ENCODE measurements at places on chromosomes 16 and 17.

DNA sequence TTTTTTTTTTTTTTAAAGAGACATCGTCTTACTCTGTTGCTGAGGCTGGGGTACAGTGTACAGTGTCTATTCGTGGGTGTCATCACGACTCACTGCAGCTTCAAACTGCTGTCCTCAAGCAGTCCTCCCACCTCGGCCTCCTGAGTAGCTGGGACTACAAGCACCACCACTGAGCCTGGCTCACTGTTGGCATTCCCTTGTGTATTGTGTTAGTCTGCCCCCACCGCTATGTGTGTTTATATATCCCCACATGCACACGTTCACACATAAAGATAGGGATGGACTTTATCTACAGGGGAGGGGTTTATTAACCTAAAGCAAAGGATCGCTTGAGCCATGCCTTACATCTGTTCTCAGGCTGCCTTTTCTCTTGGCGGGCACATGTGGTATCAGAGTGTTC, 63.8 kb downstream of the SEC14L1 start:
- no peak for DNase-seq

- no peak for DNase-seq
These were observed 36.6 kb upstream of the CHMP6 start for GRCh38 chr17:80955078-80955477.

DNA sequence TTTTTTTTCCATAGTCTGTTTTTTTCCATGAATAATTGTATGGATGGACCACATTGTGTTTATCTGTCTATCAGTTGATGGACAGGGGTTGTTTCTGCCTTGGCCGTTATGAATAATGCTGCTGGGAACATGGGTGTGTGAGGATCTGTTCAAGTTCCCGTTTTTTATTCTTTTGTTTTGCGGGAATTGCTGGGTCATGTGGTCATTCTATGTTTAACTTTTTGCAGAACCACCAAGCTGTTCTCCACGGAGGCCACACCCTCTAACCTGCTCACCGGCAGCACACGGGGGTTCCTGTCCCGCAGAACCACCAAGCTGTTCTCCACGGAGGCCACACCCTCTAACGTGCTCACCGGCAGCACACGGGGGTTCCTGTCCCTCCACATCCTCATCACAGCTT, 5.9 kb upstream of the MSLN start:
- no peak for DNase-seq

GRCh38 chr16:57761957-57762356, 26.4 kb downstream of the KATNB1 start:
- DNase-seq: no peak

GRCh38 chr16:48583075-48584065, 26.6 kb downstream of the N4BP1 start:
- no peak for DNase-seq

- peak; percentile 40 for DNase-seq
These were observed 48.0 kb upstream of the CDYL2 start for GRCh38 chr16:80852261-80852872.

GRCh38 chr16:49782405-49782804, 73.5 kb downstream of the ZNF423 start:
- no peak for DNase-seq

- DNase-seq: peak; percentile 93
These were observed 5.3 kb upstream of the DDX52 start for GRCh38 chr17:37648555-37648954.

DNA sequence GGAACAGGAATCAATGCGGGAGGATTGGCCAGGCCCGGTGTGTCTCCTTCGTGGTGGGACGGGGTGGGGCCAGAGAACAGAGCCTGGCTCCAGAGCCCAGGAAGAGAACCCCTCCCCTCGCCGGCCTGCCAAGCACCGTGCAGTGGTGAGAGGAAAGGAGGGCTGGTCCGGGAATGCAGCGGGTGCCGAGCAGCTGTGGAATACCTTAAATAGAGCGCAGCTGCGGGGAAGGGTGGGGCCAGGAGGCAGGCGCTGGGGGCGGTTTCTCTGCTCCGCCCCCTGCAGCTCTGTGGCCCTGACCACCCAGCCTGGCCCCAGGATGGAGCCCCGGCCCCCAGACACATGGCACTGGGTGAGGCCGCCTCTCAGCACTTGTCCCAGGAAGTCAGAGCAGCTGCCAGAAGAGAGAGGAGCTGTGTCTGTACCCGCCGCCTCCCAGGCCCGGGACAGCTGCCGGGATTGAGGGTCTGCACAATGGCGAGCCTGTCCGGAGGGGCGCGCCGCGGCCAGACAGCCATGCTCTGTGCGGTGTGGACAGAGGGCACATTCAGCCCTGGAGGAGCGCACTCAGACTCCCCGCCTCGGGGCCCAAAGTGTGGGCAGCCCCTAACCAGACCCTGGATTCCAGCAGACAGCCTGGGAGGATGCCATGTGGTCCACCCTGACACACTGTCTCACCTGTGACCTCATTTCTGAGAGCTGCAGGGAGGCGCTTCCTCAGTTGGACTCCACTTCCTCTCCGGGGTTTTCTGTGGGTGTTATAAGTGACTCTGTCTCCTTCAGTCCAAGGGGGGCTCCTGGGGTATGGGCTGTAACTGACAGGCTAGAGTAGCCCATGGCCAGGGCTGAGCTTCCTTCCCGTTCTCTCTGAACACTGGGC, 268.8 kb downstream of the SEC14L1 start:
- DNase-seq: no peak

GRCh38 chr16:77422196-77422784, 12.5 kb downstream of the ADAMTS18 start:
- no peak for DNase-seq

DNA sequence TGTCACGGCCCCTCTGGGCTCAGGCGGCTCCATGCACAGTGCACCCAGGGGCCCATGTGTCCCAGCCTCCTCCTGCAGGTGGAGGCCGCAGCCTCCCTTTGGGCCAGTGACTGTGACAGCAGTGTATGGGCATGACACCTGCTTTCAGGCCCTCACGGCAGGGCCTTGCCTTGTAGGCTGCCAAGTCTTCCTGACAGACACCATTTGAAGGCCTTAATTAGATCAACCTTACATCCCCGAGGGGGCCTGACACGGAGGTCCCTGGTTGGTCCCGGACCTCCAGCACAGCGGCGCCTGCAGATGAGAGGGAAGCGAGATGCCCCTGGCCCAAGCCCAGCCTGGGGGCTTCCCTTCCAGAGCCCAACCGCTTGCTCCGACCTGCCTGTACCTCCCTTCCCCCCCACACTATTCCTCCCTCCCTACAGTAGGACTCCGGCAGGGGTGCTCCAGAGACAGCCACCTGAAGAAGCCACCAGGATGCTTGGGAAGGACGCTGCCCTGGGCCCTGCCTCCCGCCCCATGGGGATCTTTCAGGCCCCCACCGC, 31.9 kb downstream of the BAIAP2 start:
- no peak for DNase-seq

GRCh38 chr16:71540-72401, 660 bp downstream of the RHBDF1 start:
- no peak for DNase-seq

GRCh38 chr16:54027062-54027461, 259.5 kb downstream of the IRX3 start:
- DNase-seq: no peak

DNA sequence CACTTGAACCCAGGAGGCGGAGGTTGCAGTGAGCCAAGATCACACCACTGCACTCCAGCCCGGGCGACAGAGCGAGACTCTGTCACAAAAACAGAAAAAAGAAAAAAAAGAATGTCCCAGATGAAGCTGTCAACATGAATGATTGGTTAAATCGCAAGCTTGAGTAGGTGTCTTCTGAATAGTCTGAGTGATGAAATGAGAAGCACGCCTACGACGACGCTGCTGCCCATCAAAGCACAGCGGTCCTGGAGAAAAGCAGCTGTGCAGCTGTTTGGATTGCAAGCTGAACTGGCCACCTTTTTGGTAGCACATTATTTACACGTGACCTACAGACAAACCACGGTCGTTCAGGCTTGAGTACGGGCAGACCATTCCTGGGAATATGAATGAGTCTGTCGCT, 12.5 kb downstream of the ADCY9 start:
- DNase-seq: no peak

DNA sequence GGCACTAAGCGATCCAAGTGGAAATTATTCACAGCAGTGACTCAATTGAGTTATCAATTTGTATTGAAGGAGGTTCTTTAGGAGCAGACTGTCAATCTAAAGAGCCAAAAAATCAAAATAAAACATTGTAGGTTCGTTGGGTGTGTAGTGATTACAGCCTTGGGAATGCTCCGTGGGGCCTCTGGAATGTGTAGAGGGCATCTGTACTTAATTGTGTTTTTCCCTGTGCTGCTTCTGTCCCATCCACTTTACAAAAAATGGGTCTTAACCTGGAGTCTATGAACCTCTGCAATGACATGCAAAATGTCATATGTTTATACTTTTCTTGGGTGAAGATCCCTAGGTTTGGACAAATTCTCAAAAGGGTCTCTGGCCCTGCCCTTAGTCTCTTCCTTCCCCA, 215.1 kb downstream of the CCDC182 start:
- no peak for DNase-seq

DNA sequence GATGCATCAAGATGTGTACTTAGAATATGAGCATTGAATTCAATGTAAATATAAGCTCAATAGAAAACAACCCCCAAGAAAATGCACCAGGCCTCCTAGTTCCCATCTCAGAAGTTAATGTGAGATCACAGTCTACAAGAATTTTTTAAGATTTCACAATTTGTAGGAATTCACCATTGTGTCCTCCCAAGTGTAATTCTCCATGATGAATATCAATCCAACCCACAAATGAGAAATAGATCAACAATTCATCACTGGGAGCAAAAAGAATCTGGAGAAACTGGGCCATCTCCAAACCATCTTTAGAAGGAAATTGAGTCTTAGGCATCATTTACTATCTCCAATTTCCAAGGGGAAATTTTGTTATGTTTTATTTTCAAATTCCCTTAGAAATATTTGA, 310.5 kb upstream of the GOT2 start:
- no peak for DNase-seq

DNA sequence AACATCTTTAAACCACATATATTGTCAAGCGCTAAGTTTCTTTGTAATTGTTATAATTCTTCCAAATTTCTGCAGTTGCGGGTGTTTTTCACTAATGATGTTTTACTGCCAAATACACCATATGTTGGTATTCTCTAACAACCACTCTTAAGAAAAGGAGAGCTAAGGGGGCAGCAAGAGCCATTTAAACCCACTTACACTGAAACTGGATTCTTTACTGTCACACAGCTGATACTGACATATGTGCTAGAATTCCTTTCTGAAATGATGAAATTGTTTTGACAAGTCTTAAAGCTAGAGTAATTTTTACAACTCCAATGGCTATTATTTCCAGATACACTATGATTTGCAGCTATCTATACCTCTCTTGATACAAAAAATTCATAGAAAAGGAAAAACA, 483.1 kb downstream of the CDH11 start:
- DNase-seq: no peak

- DNase-seq: no peak
These were observed 3.4 kb upstream of the PDZD9 start for GRCh38 chr16:22004341-22004740.

DNA sequence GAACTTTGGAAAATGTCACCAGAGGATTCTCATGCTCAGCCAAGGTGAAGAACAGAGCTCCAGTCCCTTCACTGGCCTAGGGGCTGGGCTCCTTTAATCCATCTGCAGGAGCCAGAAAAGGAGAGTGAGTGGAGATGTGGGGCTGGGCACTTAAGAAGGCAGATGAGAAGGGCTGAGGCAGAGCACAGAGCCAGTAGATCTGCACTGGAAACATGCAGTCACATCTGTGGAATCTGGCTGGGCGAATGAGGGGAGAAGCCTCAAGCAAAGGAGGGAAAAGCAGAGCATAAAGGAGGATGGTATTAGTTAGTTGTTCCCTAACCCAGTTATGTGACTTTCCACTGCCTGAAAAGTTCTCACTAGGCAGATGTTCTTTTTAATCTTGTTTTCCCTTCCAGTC, 50.4 kb upstream of the BCAR1 start:
- DNase-seq: no peak

- peak; percentile 74 for DNase-seq
These were observed 16.7 kb upstream of the SLC12A3 start for GRCh38 chr16:56848029-56848936.

DNA sequence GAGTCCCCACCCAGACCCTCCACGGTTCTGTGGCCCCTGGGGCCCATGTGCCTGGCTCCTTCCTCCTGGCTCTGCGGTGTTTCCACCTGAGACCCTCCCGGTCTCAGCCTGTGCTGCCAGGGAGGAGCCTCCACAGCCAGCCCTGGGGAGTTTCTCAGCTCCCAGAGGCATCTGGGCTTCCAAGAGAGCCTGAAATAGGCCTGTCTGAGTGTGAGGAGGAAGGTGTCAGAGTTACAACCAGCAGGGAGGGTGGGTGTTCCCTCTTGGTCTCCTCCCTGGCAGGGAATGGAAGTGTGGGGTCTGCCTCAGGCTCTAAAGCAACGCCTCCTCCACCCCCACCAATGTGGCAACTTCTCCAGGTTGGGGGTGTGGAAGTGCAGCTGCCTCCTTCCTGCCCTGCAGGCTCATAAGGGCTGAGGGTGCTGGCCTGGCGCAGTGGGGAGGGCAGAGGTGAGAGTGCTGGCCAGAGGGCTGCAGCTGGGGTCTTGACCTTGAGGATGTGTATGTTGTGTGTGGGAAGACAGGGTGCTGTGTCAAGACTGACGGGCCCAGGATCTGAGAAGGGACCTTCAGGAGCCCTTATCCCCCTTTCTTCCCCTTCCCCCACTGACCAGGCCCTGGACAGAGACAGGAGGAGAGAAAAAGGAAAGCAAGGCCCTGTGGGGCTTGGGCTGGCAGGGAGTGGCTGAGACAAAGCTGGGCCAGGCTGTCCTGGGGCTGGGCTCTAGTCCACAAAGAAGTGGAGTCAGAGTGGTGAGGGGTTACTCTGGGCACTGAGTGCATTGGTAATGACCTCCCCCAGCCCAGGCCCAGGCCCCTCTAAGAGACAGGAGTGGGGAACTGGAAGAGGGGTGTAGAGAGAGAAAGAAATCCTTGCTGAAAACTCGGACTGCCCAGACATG, 2.4 kb downstream of the CYGB start:
- no peak for DNase-seq

DNA sequence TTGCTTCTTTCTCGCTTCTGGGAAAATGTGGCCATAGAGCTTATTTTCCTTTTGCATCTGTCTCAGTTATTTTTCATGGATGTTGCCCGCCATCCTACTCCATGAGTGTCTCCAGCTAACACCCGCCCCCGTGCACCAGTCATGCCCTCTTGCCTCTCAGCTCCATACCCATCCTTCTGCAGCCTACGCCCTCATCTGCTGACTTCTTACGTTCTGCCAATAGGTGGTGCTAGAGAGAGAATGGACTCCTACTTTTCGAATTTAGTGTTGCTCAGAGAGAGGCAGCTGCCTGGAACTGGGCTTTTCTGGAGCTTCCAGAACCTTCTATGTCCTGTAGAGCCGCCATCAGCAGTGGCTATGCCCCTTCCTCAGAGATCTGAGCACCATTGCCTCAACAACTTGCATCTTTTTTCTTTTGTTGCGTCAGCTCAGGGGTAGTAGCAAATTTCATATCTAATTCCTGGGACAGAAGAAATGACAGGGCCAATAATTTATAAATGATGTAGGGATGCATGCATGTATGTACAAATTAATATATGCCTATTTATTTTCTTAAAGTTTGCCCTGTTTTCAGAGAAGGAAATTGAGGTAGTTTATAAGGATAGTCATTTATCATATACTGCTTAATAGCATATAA, 119.7 kb upstream of the MYOCD start:
- DNase-seq: peak; percentile 51

GRCh38 chr17:12438813-12439586, 226.7 kb upstream of the MYOCD start:
- DNase-seq: no peak
